ENCODE measurements at places on chromosomes 2 and 18.

GRCh38 chr2:195413422-195413821 lies 243.6 kb upstream of the SLC39A10 start:
- no peak for DNase-seq

DNA sequence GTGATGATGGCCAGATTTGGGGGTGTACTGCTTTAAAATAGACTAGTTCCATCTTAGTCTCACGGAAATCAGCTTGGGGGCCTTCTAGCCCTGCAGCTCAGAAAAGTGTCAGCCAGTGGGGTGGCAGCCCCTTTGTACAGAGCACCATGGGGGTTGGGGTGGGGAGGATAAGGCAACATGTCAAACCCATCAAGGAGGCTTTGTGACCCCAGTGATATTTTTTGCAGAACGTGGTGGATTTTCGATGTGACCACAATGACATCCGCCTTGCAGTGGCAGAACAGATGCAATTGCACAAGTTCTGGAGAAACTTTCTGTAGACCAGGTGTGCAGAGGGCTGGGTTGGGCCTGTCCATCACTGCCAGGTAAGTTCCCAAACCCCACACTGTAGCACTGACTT lies 3.0 kb upstream of the CD8A start:
- DNase-seq, result no peak

DNA sequence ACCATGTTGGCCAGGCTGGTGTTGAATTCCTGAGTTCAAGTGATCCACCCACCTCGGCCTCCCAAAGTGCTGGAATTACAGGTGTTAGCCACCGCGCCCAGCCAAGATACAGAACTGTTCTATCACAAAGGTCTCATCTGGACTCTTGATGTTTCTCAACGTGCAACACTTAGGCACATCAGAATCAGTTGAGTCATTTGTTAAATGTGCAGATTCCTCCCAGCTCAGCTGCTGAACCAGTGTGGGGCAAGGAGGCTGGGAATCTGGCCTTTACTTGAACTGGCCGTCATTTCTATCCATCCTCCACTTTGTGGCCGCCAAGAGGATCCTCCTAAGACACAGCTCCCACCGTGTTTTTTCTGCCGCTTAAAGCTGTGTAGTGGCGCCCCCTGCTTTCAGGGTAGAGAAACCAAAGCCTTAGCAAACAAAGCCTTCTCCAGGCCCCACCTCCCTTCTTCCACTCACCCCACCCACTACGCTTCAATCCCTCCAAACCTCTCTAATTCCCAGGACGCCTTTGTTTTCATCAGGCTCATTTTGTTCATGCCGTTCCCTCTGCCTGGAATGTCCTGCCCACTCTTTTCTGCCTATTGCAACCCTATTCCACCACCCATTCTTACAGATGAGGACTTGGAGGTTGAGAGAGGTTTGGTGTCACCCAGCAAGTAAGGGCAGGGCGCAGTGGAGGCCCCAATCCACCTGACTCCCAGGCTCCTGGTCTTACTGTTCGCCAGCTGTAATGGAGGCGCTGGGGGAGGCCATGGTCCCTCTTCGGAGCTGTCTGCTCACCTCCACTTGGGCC lies 776 bp upstream of the SPEG start:
- peak; percentile 45 for DNase-seq

DNA sequence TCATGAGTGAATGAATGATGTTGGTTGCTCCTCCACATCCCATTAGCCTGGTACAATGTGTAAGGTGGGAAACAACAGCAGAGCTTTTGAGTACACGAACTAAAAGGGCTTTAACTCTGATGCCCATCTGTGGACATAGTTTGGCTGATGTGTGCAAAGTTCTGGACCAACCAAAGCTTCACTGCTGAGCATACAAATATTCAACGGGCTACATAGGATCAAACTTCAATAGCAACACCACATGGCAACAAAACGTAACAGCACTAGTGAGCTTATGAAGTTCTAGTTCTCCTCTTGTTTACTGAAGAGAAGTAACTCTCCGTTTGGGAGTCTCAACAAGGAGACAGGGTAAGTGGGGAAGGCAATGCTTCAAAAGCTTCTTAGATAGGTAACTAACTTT lies 20.4 kb downstream of the STAM2 start:
- DNase-seq, result no peak
